ENCODE measurements at places on chromosomes 6 and 20.

DNA sequence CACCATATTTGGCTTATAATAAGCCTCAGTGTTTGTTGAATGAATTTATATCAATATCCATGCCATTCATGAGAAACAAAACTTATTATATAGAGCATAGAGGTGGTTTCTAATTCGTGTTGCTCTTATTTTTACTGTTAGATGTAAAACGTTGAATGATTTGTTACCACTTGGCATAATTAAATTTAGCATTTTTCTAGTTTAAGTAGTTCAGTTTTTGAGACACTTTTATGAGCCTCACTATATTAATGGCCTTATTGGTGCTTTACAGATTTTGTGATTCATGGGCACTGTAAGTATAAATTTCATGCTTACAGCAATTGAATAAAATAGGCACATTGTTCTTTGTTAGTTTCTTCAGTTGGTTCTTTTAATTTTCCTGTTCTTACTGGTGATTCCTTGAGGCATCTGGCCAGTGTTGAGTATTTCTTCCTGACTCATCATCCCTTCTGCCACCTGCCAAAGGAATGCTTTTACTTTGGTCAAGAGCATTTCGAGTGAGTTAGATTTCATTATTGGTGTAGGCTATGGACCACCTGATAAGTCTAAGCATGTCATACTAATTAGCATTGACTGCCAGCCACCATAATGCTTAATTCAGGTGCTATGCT, 34.8 kb downstream of the CDKAL1 start:
- DNase-seq: no peak

- DNase-seq: no peak
Measured at GRCh38 chr6:156808287-156808686, 31.1 kb downstream of the ARID1B start.

DNA sequence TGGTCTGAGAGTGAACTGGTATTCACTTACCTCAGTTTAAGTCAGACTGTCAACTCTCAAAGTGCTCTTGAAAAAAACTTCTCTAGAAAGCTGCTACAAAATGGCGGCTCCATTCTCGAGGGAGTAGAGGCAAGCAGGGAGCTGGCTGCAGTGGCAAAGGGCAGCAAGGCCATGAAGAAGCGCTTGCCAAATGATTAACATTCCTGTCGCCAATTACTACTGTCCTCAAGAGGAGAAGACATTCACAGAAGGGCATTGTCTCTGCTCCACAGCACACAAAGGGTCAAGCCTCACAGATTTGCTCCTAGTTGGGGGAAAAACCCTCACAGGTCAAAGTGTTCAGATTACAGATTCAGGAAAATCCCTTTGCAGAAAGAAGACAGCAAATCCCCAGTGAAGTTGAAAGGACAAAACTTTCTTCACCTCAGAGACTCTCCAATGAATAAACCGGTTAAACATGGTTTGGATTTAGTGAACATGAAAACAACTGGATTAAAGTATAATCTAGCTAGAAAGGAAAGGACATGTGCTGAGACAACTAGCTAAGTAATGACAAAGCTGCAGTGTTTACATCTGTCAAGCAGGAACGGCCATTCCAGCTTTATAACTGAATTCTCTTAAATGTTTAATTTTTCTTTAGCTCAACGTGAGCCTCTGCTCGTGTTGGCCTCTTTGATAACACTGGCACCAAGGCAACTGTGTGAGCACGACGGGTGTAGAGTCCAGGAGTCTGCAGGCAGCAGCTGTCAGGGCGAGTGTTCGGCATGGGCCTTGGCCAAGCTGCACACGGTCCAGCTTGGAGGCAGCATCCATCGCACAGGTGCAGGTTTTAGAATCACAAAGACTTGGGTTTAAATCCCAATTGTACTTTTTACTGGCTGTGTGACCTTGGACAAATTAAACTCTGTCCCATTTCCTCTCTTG, 37.6 kb downstream of the NR2E1 start:
- no peak for DNase-seq

DNA sequence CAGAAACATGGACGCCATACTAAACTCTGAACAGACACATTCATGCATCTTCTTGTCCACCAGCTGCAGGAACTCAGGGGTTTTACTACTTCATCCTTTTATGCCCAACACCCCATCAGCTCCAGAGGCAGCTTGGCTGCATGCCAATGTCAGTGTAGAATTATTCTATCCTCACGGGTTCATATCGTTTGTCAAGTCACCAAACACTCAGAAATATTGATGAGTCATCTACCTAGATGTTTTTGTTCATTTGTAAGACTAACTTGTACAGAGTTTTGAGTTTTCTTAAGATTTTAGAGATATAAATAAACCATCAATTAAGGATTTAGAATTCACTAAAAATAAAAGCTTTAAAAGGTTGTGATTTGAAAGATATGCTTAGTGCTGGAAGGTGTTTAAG, 590.7 kb upstream of the FLRT3 start:
- DNase-seq: no peak

GRCh38 chr6:21404577-21404976, 189.0 kb upstream of the SOX4 start:
- no peak for DNase-seq

DNA sequence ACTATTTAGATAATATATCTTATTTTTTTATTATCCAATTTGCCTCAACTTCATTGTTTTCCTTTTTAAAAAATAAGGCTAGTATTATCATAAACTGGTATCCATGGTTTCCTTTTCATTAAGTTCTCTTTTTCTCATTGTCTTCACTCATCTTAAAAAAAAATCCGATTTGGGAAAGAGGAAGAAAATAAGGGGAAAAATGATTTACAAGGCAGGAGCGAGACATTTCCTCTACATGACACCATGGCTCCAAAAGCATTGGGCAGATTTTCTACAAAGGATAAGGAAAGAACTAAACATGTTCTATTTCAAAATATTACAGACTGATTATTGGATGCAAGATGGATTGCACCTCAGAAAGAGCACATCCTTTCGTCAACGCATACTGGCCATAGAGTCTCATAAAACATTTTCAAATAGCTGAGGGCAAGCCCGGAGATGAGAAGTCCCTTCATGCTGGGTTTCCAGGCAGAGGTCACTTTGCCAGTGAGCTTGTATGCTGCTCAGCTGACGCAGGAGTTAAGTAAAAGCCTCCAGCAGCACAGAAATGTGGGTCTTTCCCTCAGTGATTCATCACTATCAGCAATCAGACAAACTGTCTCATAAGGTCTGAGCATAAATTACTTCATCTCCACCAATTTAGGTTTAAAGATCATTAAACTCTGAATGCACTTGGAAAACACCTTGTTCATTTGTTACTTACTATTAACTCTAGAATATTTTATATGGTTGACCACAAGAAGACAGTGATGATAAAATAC, 129.0 kb upstream of the TNFAIP3 start:
- DNase-seq: no peak

DNA sequence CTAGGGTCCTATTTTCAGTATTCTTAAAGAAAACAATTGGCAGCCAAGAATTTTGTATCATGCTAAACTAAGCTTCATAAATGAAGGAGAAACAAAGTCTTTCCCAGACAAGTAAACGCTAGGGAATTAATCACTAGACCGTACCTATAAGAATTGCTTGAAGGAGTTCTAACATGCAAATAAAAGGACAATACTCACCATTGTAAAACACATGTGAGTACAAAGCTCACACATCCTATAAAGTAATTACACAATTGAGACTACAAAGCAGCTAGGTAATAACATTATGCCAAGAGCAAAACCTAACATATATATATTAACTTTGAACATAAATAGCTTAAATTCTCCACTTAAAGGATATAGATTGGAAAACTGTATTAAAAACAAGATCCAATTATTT, 147.4 kb downstream of the FAM83B start:
- DNase-seq: no peak

DNA sequence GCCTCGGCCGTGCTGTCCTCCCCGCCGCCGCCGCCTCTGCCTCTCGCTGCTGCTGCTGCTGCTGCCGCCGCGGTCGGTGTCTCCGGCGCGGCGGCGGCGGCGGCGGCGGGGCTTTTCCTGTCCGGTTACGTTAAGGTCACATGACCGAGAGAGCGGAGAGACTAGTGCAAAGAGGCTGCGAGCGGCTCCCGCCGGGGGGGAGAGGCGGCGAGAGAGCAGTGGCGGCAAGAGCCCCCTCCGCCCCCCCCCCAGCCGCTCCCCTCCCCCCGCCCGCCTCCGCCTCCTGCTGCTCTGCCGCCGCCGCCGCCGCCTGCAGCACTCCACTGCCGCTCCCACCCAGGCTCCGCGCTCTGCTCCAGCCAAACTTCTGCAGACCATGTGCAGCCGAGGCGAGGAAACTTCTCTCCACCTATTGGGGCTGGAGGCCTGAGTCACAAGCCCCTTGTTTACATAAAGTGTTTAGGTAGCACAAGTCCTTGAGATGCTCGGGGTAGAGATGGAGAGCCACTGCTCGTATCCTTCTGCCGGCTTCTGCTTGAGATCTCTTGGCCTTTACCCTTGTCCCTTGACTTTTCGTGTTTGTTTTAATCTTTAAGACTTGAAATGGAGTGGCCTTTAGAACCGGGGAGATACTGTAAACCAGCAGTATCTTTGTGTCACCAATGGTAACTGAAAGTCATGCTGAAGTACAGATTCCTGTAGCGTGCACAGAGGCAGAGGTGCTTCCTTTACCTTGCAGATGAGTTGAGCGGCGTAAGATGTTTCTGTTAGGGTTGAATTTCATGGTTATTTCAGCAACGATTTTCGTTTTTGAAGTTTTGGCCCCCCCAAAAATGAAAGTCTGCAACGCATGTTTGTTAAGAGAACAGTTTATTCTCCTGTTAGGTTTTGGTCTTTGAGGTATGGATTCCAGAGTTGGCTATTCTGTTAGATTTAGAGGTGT, at the start of gene ZBTB2:
Gene ZBTB2, minus strand, starts transcription at position 89 of the 943 bp plus-strand sequence. CDS start 17,922 bp downstream, outside the sequence.
- DNase-seq: peak; percentile 87

DNA sequence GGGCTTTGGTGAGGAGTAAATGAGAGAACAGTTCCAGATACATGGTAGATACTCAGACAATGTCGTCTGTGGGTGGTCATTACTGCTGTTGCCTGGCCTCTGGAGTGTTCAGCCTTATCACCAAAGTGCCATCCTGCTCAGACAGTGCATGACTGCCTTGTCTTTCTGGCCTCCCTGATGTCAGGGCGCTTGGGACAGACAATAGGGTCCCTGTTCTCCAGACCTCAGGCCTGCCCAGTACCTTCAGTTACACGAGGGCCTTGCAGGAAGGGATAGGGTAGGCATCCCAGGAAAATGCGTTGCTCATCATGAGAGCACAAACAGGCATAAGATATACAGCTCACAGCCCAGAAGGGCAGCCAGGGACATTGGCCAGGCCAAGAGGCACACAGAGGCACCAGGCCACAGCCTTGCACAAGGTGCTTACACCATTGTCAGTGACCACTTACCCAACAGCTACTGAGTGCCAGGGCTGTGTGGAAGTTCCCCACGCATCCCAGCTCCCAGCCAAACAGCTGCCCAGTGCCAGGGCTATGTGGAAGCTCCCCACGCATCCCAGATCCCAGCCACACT, 27.4 kb downstream of the BPIFB1 start:
- DNase-seq: no peak

DNA sequence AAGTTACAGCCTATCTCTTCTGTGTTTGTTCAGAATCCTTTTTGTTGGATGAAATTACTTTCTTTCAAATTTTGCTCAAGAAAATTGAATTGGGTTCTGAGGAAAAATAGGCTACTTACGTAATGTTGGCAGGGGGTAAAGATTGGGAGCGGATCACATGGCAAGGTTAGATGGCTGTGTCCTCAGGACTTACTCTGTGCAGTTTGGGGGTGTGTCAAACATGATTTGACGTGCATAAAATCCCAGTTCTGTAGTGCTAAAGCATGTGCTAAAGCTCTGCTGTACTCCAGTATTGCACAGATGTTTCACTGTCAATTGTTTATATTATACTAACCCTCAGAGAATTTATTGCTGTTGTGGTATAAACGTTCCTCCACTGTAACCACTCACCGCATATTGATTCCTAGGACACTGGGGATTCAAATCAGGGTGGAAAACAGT, 2.6 kb downstream of the NT5E start:
- no peak for DNase-seq

- no peak for DNase-seq
Measured at GRCh38 chr6:147005499-147005898, 198.7 kb upstream of the STXBP5 start.

DNA sequence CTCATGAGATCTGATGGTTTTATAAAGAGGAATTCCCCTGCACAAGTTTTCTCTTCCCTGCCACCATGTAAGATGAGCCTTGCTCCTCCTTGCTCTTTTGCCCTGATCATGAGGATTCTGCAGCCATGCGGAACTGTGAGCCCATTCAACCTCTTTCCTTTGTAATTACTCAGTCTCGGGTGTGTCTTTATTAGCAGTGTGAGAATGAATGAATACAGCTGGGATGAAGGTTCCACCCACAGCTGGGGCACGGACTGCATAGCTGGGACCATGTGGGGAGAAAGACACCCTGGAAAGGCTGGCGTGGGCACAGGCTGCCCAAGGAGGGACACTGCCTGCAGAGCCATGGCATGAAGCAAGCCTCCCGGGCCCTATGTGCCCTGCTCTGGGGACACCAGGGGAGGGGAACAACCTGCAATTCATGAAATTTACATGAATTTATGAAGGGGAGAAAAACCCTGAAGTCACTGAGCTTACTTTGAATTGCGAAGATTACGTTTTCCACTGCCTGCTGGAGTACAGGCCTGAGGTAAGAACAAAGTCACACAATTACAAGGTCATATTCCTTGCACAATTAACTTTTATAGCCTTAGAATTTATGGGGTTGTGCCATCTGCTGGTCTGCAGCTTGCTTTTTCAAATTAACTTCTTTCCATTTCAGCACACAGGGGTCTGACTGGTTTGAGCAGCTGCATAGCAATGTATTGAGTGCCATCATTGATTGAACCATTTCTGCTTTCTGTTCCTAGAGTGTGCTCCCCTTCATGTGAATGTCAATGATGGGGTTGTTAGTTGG, 46.2 kb downstream of the SLC22A1 start:
- DNase-seq: no peak

DNA sequence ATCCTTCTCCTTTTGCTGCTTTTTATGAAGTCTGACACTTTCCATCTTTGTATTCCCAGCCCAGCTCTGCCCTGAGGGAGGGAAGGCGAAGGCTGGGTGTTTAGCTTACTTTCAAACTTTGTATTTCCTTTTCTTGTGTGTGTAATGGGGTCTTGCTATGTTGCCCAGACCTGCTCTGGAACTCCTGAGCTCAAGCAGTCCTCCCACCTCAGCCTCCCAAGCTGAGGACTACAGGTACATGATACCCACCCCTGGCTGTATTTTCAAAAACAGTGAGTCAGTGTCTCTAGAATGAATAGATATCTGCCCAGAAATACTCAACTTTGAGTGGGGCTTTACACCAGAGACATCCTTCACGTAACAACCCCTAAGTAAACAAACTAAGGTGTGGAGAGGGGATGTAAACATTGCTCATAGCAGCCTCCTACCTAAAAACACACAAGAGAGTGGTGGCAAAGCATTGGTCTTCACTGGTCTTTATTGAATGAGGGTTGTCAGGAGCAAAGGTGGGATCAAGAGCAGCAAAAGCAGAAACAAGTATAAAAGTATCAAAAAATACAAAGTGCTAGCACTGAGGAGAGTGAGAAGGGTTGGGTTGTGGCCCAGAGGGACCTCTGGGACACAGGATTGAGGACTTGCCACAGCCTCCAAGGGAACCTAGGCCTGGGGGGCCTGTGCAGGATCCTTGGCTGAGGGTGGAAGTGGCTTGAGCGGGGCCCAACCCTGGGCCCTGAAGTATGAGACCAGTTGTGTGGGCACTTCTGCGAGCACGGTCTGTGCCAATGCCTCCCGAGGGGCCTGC, 10.2 kb downstream of the SPAG4 start:
- DNase-seq: peak; percentile 51
